Activated naive CD8-positive, alpha-beta T cell treated with anti-CD3 and anti-CD28 coated beads for 36 hours (primary cell): ENCODE measurements at places on chromosomes 16 and 17.

DNA sequence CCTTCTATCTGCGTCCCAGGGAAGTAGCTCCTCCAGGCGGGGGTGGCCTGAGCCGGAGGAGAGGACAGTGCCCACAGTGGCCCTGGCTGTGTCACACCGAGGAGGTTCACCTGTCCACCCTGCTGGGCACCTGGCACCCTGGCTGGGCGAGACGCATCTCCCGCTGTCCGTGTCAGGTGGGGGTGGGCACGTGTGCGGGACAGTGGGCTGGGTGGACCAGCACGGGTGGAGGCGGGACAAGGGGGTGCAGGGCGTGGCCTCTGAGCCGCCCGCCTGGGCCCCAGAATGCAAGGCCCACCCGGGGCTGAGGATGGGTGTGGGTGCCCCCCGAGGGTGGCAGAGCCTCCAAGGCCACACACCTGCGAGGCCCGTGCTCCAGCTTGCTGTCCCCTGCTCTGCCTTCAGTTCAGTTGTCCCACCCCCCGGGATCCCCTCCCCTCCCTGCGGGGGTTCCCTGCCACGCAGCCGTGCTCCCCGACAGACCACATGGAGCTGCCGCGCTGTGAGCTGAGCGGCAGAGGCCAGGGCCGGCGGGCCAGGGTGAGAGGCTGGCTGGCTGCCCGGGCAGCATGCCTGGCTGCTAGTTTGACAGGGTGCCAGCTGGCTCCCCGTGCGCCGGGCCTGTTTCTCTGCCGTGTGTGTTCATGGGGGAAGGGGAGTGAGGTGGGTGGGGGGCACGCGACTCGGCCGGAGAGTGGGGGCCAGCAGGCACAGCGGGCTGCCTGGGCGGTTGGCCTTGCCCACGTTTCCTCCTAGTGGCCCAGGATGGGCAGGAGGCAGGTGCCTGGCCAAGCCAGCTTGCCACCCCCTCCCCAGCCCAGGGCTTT is 33.9 kb downstream of the BAHCC1 start:
- DNase-seq: no peak

DNA sequence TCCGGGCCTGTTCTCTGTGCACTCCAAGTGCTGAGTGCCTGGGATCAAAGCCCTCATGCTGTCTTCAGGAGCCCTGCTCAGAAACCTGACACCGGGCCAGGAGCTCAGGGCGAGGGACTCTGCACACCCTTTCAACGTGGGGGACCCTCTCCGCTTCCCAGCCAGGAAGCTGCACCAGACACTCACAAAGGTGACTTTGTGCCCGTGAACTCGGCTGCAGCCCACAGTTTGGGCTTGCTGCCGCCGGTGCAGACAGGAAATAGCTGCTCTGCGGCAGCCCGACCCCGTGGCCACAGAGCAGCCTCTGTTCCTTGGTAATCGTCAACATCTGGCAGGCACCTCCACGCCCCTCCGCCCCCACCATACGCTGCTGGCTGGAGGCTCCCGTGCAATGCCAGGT is 93.4 kb upstream of the METRNL start:
- peak; percentile 64 for DNase-seq

- no peak for DNase-seq
These were observed 44.7 kb downstream of the NEUROD2 start for GRCh38 chr17:39562976-39563375.

DNA sequence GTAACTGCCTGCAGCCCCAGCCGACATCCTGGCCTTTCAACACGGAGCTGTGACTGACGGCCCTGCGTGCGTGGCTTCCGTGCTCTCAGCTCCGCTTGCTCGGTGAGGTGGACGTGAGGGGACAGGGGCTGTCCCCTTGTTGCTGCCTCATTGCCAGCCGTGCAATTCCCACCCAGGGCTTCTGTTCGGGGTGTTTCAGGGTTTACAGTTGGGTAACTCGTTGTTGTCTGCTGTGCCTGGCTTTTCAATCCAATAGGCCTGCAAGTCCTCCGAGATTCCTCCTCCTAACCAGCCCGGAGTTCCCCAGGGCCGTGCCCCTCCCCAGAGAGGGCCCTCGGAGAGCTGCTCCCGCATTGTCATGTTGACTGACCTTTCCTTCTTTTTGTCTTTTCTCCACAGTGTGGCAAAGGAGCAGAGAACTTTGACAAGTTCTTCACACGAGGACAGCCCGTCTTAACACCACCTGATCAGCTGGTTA is 31.4 kb upstream of the CACNG5 start:
- no peak for DNase-seq

DNA sequence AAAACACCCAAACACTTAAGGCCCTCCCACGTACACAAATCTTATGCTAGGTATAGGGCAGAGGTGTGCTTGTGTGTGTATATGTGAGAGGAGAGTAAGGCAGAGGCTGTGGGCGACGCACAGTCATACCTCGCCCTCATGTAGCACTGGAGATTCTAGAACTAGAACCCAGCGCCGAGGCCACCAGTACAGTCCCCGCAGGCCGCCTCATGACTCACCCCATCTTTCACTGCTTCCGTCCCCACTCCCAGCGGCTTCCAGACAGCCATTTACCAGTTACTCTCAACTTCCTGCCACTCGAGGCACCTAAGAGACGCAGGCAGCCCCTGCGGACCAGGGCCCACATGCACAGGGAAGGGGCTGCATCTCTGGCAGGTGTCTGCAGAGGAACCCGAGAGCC is 23.2 kb upstream of the CYTH1 start:
- DNase-seq: no peak

DNA sequence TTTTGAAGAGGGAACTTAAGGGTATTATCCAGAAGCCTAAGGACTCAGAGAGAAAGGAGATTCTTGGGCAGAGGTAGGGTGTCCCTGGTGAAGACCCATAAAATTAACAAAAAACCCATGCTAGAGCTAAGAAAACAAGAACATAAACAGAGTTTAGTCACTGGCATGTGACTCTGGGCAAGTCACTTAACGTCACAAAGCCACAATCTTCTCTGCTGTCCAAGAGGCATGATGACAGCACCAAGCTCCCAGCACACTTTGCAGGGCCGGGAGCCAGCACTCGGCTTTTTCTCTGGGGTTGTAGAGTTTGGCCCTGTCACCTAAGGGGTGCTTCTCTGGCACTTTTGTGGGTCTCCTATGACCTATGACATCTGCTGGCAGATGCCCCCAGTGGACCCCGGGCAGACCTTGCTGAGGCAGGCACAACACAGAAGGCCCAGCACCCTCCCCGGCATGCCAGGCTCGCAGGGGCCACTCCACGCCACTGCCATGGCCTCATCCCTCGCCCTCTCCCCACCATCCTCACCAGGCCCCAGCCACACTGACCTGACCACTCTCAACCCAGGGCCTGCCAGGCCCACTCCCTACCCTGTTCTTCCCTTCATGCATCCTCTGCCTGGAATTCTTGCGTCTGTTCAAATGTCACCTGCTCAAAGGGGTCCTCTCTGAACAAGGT is 69.8 kb downstream of the DYNLRB2 start:
- DNase-seq: no peak

DNA sequence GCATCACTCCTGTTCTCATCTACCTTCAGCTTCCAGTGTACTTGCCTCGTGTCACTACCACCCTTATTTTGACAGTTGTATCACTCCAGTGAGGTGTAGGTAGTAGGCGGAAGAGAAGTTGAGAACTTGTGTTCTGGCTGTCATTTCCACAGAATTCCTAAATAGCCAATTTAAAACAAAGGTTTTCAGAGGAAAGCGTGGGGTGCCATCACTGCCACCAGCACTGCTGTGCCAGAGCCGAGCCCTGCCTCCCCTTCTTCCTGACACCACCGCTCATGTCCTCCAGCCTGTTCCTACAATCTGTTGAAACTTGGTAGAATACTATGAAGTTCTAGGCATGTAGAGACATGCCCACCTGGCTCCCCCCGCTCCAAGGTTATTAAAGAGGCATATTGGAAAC is 215.8 kb downstream of the TANC2 start:
- DNase-seq: no peak

- DNase-seq: no peak
These were observed 21.3 kb upstream of the HEXD start for GRCh38 chr17:82396601-82397435.

- DNase-seq: no peak
These were observed 64.8 kb downstream of the SEC14L1 start for GRCh38 chr17:77205396-77206125.

DNA sequence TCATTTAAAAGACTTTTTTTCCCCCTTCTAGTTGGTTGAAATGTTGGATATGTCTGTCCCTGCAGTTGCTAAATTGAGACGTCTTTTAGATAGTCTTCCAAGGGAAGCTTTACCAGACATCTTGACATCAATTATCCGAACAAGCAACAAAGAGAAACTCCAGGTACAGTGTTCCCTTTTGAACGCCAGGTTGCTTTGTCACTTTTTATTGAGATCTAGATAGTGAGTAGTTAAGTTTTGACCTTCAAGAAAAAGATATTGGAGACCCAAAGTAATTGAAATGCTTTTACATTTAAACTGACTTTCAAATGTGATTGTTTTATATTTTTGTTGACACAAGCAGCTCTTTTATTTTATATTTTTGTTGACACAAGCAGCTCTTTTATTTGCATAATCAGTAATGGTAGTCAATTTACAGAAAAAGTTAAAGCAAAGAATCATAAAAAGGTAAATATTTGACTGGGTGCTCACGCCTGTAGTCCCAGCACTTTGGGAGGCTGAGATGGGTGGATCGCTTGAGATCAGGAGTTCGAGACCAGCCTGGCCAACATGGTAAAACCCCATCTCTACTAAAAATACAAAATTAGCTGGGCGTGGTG is 9.3 kb upstream of the ABCC11 start:
- DNase-seq: no peak

GRCh38 chr17:82536512-82537201 is 17.1 kb downstream of the FOXK2 start:
- DNase-seq: no peak

GRCh38 chr16:57791893-57792461 is 10.3 kb downstream of the KIFC3 start:
- no peak for DNase-seq

DNA sequence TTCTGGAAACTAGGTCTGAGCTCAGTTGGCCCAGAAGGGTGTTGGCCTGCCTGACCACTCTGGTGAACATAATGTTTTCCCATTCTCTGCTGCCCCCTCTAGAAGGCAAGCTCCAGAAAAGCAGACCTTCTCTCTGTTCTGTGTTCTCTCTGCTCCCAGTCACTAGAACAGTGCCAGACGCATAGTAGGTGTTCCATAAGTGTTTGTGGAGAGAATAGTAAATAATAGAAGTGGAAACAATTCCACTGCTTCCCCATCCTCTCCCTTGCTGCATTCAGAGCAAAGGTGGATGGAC is 32.2 kb upstream of the ETV4 start:
- DNase-seq: no peak

- DNase-seq: no peak
These were observed 24.5 kb downstream of the ADORA2B start for GRCh38 chr17:15969463-15969862.

DNA sequence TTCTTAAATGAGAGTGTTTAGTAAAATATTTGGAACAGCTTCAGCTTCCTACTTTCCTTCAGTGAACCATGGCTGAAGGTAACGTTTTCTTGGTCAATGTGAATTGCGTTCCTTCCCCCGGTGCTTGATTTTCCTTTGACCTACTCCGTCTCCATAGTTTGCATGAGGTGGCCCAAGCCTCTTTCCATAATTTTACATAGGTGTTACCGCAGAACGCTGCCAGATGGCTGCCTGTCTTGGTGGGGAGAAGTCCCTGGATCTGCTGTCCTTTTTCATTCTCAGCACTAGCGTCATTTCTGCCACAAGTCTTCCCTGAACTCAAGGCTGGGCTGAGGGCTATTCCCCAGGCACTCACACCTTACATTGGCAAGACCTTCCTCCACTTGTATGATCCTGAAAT is 178.4 kb downstream of the PRKCA start:
- DNase-seq: no peak

DNA sequence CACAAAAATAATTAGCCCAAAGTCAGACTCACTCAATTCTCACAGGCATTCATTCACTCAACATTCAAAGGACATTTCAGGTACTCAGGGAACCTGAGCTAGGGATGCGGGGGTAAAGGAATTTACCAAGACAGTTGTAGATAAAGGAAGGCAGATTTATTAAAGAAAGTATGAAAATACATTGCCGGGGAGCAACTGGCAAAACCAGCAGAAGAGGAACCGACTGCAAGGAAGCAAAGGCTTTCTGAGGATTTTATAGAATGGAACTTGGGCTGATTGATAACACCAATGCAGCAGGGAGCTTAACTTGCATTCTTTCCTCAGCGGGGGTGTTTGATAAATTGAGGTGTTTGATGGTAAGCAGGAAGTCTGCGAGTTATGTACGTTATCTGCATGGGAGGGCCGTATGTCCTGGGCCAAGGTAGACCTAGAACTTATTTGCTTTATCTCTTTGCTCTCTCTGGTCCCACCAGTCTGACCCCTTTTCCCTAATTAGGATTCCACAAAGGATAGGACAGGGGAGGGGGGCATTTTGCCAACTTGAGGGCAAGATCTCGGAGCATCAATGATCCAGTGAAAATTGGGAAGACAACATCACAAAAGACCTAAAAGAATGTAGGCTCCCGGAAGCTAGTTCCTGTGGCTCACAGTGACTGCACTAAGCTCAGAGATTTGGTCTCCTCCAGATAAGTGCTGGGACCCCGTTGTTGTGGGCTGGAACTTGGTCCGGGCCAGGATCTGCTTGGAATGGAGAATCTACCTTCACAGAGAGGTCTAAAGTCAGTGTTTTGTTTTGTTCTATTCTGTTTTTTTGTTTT is 5.8 kb upstream of the MT3 start:
- DNase-seq: no peak

GRCh38 chr16:14241631-14242030 is 170.5 kb downstream of the MRTFB start:
- no peak for DNase-seq

GRCh38 chr17:61803216-61803615 is 60.1 kb downstream of the BRIP1 start:
- no peak for DNase-seq

DNA sequence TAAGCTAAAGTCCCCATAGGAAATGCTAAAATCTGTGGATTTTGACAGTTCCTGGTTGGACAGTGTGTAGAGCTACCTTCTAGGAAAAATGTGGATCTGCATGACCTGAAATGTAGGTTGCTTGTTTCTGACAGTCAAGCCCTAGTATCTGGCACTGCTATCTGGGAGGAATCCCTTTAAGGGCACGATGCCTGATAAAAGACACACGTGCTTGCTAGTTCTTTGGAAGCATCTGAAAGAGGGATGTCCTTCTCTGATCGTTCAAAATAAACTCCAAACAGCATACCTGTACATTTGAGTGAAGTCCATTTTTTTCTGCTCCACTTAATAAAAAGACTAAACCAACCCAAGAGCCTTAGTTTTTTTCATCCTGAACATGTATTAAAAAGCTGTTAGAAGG is 101.3 kb downstream of the CDK5R1 start:
- DNase-seq: no peak

GRCh38 chr17:62562656-62563055 is 64.8 kb upstream of the MRC2 start:
- no peak for DNase-seq
